Frontal cortex (tissue), 4 donors: ENCODE measurements at places on chromosomes 6 and 20. TPM values are rescaled to one million over a fixed set of nuclear protein-coding genes. Genes with fewer than 3 reads are reported as not detected.

The TMEM74B gene
- 9.4 TPM for total RNA-seq

The ZNF341 gene
- total RNA-seq = 2.4 TPM

The PTGIS gene
- 7.7 TPM for total RNA-seq

The TNFRSF6B gene
- total RNA-seq = not detected

The OPRM1 gene
- 1.2 TPM for total RNA-seq

DNA sequence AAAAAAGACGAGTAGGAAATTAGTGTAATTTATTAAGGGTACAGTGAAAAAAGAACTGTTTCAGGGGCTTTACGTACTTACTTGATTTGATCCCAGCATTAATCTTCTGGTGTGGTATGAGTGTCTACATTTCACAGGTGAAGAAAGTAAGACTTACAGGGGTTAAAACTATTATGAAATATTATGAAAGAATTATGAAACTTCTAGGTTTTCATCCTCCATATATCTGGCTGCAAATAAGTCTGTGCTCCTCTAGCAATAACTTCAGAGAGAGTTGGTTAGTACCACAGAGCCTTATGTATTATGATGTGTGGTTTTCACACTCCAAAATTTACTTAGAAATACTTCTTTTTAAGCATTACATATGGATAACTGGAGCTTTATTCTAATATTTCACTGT lies 41.9 kb downstream of the ZFAND3 start:
- DNase-seq = no peak

DNA sequence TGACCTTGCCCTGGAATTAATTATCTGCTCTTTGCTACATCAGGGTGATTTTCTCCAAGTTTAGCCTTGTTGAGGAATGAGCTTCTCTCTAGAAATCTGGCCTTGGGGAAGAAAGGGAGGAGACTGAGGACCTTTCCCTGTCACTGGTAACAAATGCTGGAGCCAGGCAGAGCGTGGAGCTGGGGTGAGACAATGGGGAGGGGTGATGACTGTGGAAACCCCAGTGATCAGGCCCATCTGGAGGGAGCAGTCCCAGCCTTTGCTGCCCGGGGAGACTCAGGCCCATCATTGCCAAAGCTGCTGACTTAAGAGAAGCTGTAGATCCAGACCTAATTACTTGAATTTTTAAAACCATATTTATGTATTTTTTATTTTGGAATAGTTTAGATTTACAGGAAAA lies 31.3 kb downstream of the BCAS4 start:
- no peak for DNase-seq

DNA sequence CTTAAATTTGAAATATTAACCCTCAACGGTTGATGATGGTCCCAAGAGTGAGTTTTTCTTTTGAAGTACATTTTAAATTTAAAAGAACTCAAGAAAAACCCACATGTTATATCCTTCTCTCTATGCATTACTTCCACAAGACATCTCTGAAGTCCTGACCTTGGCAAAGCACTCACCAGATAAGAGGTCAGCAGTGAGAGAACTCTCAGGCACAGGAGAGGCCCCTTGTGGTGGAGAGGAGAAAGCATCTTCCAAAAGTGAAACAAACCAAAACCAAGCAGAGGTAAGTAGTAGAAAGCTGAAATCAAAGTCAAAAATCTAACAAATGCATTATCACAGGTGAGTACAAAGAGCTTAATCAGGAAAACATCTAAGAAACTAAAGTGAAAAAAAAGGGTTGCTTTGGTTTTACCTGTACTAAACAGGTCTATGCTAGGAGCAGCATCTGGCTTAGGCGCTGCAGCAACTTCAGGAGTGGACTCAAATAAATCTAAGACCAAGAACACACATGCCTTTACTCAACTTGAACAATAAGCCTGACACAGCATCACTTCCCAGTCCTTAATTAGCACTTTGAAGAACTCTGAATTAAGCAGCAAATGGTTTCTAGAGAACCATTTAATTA lies 80.5 kb downstream of the PRSS35 start:
- DNase-seq = no peak

DNA sequence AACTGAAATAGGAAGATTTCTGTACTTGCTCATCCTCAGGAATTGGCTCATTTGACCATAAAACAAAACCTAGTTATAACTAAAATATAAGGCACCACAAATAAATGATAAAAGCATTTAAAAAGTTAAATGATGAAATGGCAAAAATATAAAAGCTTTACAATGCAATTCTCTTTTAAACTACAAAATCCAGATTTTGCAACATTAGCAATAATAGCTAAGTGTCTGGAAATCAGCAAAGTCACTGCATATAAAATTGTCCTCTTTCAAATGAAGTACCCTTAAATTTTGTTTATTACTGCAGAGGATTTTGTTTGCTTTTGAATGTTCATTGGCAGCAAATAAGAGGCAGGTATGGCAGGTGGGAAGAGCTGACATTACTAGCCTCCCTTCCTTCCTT lies 270.4 kb upstream of the RSPO3 start:
- DNase-seq = no peak

- DNase-seq = no peak
These were observed 39.2 kb downstream of the ANKS1A start for GRCh38 chr6:34928220-34928619.

DNA sequence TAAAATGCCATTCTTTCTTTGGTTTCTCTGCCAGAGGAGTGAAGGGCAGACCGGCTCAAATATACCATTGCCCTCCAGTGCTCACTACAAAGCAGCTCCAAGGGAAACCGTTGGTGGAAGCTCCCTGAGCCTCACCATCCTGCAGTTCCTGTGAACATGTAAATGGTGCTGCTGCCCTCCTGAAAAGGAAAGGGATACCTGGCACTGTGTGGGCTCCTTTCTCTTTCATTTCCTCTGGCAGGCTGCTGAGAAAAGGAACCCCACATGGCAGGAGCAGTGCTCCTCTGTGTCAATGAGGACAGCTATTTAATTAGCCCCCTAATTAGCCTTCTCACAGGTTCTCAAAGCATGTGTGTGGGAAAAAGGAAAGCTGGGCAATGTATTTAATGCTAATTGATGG lies 142.5 kb downstream of the KLHL32 start:
- DNase-seq = no peak

GRCh38 chr6:156182356-156182755 lies 594.8 kb upstream of the ARID1B start:
- no peak for DNase-seq

- no peak for DNase-seq
These were observed 190.0 kb downstream of the C6orf118 start for GRCh38 chr6:165119231-165120020.

DNA sequence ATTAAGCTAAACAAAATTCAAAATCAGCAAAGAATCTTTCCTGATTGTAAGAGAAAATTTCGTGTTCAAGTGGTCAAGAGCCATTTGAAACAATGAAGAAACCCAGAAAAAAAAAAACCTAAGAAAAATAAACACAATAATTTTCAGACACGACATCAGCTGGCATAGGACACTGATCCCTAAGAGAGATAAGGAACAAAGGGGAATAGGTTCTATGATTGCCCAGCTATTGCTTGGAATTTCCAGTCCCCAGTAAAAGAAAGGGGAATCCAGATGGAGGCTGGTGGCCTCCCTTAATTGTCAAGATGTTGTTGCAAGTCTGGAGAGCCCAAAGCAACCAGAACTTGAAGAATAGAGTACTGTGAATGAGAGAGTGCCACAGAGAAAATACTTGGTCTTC lies 48.5 kb downstream of the COL12A1 start:
- no peak for DNase-seq

- no peak for DNase-seq
These were observed 49.7 kb downstream of the TP53INP2 start for GRCh38 chr20:34753706-34754461.

DNA sequence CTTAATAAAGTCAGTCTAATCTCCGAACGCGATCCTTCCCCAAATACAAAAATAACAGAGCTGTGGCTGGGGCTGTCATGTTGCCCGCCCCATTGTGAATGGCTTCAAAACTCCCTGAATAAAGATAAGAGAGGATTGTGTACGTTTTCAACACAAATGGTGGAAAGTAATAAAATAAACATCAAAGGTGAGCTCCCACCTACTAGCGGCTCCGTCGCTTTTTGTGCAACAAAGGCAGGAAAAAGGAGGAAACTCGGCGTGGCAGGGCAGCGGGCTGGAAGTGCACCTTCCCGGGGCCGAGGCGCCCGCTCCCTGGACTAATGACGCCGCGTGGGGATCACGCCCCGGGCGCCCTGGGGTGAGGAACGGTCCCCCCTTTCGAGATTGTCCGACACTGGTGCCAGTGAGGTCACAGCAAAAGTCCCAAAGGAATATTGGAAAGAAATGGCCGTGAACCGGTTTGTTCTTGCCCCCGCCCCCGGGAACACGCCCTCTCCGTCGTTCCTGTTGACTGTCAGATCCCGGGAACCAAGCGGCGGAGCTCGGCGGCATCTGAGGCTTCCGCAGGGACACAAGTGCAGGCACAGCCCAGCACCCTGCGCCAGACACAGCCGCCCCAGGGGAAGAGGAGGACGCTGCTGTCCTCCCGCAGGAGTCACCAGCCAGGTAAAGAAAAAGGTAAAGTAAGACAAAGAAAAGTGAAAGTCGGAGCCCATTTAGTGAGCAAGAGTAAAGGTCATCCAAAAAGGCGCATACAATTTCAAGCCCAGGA lies 1.1 kb upstream of the FOXQ1 start:
- DNase-seq = peak; percentile 41

- no peak for DNase-seq
These were observed 77.1 kb downstream of the JARID2 start for GRCh38 chr6:15322781-15323536.

- DNase-seq = no peak
These were observed 90.0 kb upstream of the AKAP12 start for GRCh38 chr6:151149793-151150192.

DNA sequence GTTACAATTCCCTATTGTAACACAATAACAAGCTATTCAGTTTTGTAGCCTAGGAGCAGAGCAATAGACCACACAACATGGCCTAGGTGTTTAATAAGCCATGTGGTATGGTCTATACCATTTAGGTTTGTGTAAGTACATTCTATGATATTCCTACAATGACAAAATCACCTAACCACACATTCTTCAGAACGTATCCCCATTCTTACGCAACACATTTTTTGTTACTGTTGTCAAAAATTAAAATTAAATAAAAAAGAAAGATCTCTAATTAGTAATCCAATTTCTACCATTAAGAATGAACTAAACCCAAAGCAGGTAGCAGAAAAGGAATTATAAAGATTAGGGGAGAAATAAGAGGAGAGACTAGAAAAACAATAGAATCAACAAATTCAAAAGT lies 44.0 kb downstream of the RANBP9 start:
- DNase-seq = no peak

DNA sequence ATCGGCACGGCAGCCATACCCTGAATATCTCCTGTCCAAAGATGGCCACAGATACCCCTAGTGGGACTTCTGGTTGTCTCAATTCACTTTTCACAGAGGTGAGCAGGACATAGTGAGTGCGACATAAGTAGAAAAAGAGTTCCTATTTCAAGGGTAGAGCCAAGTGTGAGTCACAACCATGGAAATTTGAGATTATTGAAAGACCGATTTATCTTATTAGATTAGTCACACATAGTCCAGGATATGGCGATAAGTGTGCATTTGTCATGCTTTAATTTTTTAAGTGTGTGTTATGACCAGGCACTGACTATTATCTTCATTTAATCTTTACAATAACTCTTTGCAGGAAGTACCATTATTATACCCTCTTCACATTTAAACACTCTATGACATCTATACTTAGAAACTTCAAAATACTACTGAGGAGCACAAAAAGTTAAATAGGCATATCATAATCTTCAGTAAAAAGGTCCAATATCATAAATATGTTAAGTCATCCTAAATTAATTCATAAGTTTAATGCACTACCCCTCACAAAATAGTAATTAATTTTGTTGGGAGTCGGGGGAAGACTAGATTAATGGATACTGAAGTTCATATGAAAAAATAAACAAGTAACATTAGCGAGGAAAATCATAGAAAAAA lies 13.4 kb upstream of the TNFAIP3 start:
- no peak for DNase-seq

DNA sequence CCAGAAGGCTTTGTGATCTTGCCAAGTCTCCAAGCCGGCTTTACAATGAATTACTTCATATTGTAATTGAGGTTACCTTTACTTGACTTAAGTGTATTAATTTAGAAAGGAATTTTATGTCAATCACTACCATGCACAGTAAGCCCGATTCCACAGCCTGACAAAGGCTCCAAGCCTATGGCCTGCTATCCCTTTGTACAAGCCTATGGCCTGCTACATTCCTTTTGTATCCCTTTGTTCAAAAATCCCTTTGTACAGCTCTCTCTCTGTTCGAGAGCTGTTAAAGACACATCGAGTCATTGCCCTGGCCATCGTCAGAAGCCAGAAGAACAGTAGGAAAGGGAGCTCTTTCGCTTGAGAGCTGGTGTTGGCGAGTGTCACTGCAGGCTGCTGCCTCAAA lies 2.7 kb upstream of the EDN3 start:
- no peak for DNase-seq

- DNase-seq = peak; percentile 95
These were observed at the start of gene NUS1 for GRCh38 chr6:117674991-117675657. Gene NUS1, plus strand, starts transcription at chr6:117675469. Its CDS starts 202 bp downstream, at chr6:117675671.

DNA sequence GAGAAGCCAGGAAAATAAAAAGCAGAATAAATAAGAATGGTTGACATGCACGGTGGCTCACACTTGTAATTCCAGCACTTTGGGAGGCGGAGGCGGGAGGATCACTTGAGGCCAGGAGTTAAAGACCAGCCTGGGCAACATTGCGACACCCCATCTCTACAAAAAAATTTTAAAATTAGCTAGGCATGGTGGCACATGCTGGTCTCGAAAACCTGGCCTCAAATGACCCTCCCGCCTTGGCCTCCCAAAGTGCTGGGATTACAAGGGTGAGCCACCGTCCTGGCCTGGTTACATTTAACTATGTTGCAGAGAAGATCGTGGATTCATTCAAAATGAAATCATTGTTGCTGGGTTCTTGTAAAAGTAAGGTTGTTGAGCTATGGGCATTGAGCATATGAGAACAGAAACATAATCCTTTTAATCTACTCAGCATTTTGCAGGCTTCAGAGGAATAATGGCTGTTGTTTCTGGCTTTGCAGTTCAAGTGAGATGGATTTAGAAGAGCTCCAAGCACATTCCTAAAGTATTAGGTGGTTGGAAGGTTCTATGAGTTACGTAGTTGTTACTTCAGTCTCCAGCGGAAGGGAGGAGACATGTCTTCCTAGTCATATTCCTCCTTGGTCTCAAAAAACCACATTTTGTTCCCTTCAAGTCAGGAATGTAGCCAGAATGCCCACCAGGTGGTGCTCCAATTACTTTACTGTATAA lies 45.6 kb upstream of the RAB23 start:
- no peak for DNase-seq

- no peak for DNase-seq
These were observed 60.3 kb downstream of the ERMARD start for GRCh38 chr6:169811521-169812256.

- DNase-seq = no peak
These were observed 44.2 kb downstream of the COL11A2 start for GRCh38 chr6:33147807-33148666.

DNA sequence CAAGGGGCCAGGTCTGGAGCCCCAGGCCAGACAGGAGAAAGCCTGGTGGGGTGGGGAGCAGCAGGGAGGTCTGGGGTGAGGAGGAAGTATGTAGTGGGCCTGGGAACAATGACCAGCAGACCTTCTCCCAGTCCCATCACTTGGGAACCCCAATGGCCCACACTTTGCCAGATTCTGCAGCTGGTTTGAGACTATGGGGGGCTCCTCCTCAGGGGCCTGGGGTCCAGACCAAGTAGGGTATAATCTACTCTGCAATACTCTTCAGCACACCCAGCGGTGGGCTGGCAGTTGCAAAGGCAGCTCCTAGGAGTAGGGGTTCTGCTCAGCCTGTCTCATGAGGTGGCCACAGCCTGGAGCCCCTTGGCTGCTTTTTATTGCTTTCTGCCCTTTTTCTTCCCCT lies 52.8 kb downstream of the NPEPL1 start:
- DNase-seq = no peak
